ENCODE measurements at places on chromosomes 3 and 15.
A peak's percentile ranks its signal among the peaks of the same experiment; 100 is the strongest.

GRCh38 chr3:8445861-8446260 is 55.8 kb upstream of the LMCD1 start:
- no peak for DNase-seq

- no peak for DNase-seq
These were observed 10.6 kb upstream of the GLCE start for GRCh38 chr15:69149803-69150202.

DNA sequence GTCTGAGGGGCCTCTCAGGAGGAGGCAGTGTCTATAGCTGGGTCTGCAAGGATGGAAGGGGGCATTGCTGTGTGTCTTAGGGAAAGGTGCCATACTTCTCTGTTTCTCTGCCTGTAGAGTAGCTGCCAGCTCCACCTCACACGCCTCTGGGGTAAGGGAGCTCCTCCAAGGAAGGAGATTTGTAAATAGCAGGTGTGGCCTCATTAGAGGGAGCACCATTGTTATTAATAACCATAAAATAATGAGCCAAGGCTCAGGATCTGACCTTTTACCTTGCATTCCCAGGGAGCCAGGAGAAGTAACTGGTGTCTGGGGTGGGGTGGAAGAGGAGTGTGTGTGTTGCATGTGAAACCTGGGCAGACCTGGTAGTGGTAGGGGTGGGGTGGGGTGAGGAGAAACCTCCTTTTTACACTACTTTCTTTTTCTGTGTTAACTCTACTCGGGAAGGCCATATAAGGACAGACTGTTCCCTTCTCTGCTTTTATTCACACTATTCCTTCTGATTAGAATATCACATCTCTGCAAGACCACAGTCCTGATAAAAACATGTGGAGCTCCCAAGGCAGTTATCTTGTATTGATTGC is 2.2 kb upstream of the C15orf39 start:
- no peak for DNase-seq

DNA sequence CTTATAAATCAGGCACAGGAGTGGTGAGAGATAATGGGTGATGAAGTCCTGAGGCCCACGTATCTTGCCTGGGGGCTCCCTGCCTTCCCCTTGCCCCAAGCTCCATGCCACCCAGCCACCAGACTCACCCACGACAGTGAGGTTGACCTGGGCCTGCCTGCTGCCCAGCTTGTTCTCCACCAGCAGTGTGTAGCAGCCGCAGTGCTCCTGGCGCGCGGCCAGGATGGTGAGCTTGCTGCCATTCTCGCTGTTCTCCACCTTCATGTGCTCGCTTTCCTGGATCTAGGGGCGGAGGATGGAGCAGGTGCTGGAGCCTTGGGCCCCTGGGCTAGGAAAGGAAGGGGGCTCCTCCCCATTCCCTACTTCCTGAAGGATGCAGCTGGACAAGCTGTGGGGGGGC is 79.1 kb upstream of the HACD2 start:
- no peak for DNase-seq

- DNase-seq, result no peak
These were observed 85.6 kb upstream of the ALDH1A3 start for GRCh38 chr15:100794008-100794407.

GRCh38 chr15:97592778-97593177 is 367.7 kb upstream of the ARRDC4 start:
- no peak for DNase-seq

DNA sequence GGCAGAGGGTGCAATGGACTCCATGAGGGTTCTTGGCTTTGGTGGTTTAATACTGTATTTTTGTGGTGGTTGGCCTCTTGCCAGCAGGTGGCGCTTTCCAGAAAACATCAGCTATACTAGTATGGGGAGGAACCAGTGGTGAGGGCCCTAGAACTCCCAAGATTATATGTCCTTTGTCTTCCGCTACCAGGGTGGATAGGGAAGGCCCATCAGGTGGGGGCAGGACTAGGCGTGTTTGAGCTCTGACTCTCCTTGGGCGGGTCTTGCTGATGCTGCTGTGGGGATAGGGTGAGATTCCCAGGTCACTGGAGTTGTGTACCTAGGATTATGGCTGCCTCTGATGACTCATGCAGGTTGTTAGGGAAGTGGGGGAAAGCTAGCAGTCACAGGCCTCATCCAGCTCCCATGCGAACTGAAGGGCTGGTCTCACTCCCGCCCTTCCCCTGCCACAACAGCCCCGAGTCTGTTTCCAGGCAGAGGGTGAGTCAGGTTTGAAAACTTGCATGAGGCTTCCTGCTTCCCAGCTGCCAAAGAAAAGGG is 357.7 kb downstream of the OTOL1 start:
- peak; percentile 48 for DNase-seq

DNA sequence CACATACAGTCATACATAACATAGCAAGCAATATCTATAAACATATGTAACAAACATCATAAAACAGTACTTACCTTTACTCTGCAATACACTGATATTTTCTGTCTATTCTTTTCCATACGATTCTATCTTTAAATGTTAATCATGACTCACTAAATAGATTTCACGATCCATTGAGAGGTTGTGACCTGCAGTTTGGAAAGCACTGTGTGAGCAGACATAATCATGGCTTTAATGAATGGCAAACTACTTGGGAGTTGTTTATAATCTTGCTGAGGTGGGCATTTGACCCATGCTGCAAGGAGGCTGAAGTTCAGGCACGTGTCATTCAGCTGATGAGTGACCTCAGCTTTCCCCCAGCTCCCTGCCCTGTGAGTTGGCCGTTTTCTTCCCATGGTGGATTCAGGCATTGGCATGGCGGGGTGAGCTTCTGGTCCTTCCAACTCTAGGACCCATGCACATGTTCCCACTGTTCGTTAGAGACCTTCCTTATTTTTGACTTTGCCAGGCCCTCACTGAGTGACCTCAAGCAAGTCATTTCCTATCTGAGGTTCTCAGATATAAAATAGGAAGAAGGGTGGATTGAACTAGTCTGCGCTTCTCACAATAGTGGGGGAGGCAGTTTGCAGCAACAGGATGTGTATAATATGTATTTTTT is 41.7 kb downstream of the PAQR5 start:
- DNase-seq, result no peak

- DNase-seq, result no peak
These were observed 121.5 kb downstream of the IGF1R start for GRCh38 chr15:98769867-98770266.

DNA sequence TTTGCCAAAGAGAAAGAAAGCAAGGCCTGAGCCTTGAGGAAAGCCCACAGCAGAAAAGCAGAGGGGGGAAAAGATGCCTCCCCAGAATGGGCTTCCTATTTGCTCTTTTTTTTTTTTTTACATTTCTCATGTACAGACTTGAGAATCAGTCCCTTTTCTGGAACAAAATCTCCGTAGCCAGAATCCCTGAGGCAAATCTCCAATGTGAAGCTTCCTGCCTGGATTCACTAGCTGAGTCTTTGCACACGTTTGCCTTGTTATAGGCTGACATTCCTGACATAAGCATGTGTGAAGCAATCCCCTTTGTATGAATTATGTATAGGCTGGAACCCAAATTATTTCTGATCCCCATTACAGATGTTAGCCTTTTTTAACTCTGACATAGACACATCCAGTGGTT is 52.2 kb upstream of the ACTL6A start:
- no peak for DNase-seq

- DNase-seq, result no peak
These were observed 963.2 kb downstream of the ROBO2 start for GRCh38 chr3:78003090-78003489.

GRCh38 chr15:63283126-63283525 is 5.7 kb downstream of the APH1B start:
- DNase-seq, result no peak

DNA sequence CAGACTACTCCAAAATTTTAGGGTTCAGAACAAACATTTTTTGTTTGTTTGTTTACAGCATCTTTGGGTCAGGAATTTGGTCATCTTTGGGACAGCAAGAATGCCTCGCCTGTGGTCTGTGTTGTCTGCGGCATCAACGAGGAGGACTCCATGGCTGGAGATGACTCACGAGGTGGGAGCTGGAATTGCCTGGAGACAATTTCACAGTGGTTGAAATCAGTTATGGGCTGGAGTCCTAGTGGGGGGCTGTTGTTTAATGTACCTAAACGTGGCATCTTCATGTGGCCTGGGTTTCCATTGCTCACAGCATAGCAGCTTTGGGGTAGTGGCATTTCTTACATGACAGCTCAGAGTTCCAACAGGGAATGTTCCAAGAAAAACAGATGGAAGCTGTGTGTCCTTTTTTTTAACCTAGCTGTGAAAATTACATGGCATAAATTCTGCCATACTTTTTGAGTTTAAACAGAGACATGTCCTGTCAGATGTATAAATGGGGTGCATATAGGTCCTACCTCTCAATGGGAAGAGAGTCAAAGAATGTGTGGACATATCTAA is 507.3 kb upstream of the CBLB start:
- DNase-seq, result no peak

- no peak for DNase-seq
These were observed 34.0 kb downstream of the SCG5 start for GRCh38 chr15:32675466-32675865.

- no peak for DNase-seq
These were observed 18.3 kb downstream of the MAGEL2 start for GRCh38 chr15:23629234-23629805.

DNA sequence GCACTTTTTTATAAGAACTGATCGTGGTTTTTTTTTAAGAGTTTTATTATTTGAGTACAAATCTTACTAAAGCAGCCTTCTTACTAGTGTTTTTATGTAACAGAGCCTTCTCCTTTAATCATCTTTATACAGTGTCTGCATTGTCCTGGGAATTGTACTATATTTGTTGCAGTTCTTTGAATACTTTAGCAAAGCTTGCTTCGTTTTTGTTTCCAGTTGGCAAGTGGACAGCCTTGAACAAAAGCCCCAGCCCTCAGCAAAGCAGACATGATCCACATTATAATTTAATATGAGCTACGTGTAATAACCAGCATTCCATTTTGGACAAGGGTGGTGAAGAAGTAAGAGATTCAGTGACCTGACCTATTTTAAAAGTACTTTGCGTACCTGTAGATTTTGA is 112.2 kb upstream of the FLNB start:
- DNase-seq, result no peak

DNA sequence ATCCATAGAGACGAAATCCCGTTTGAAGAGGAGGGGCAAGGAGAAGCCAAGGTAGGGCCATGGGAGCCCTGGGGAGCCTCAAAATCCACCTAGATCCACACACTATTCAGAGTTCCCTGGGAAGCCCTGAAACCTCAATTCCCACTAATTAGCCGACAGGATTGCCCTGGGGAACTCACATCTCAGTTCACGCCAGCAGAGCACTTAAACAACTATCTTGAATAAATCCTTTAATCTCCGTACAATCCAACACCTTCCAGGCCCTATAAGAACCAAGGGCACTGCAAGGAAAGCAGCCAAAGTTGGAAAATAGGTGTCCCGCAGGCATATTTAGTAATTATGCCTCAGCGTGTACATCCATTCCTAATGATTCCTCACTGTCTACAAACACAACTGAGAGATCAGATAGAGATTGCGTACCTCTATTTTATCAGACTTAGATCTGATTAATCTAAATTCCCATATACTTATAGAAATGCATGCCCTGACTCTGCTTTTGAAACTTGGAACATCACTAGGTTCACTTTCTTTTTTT is 25.6 kb upstream of the EIF4A2 start:
- DNase-seq, result no peak

GRCh38 chr3:71647751-71648150 is 64.2 kb upstream of the FOXP1 start:
- DNase-seq, result no peak

- no peak for DNase-seq
These were observed 171.2 kb upstream of the WNT5A start for GRCh38 chr3:55658270-55658669.

DNA sequence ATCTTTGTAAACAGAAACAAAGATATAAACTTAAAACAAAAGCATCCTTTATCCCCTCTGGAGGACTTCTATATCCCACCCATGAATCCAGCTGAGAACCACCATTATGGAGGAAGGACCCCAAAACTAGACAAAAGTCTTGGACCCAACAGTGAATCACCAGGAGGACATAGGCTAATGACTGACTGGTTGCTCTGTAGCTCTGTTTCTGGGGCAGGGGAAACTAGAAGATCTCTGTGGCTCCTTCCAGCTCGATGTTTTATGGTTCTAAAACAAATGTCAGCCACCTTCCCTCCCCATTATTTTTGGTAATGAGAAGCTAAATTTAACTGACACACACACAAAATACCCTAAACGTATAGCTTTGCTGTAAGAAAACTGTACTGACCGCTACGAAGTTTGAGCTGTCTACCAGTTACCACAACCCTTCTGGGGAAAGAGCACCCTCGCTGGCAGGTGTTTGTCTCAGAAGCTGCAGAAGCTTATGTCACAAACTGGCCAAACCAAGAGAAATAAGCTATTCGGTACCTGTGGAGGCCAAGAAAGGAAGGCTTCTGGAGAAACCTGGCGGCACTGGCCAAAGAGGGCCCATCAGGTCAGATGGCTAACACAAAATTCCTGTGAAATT is 36.4 kb downstream of the MB21D2 start:
- no peak for DNase-seq

DNA sequence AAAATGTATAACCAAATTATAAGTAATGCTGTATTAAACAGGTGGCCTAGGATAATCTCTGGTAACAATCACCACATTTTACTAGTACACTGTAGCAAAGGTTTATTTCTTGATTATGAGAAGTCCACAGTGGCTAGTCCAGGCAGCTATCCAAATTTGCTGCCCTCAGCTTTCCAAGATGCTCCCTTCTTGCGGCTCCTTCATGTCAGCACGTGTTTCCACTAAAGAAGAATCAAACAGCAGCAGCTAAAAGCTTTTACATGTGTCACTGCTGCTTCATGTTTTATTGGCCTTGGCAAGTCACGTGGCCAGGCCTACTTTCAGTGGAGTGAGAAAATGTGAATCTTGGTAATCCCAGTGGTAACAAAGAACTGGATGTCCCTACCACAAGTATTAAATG is 5.6 kb upstream of the RBMS3 start:
- DNase-seq, result no peak

GRCh38 chr3:129958755-129959154 is 15.8 kb upstream of the TRH start:
- DNase-seq, result no peak

GRCh38 chr15:29935296-29936004 is 113.2 kb upstream of the TJP1 start:
- peak; percentile 20 for DNase-seq

- peak; percentile 71 for DNase-seq
These were observed 471.8 kb downstream of the MFSD1 start for GRCh38 chr3:159273608-159274007.

- no peak for DNase-seq
These were observed 23.1 kb downstream of the DCUN1D1 start for GRCh38 chr3:182957226-182957625.

DNA sequence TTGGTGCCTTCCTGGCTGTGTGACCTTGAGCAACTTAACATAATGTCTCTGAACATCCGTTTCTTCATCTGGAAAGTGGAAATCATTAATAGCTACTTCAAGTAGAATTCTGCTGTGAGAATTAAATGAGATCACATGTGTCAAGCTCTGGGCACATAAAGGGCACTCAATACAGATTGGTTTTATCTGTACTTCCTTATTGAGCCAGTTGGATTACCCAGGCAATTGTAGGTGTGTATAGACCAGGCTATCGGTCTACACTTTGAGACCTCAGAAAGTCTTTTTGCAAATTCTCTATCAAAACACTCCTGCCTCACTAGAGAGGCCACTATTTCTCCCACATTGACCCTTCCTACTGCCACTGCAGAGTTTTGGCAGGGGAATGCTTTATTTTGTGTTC is 47.7 kb downstream of the ANP32A start:
- DNase-seq, result no peak

Data from type B pancreatic cell (in vitro differentiated cells).